ENCODE measurements at places on chromosomes 2 and 18.

- no peak for DNase-seq
These were observed 1.3 kb upstream of the PPM1B start for GRCh38 chr2:44167311-44167907.

DNA sequence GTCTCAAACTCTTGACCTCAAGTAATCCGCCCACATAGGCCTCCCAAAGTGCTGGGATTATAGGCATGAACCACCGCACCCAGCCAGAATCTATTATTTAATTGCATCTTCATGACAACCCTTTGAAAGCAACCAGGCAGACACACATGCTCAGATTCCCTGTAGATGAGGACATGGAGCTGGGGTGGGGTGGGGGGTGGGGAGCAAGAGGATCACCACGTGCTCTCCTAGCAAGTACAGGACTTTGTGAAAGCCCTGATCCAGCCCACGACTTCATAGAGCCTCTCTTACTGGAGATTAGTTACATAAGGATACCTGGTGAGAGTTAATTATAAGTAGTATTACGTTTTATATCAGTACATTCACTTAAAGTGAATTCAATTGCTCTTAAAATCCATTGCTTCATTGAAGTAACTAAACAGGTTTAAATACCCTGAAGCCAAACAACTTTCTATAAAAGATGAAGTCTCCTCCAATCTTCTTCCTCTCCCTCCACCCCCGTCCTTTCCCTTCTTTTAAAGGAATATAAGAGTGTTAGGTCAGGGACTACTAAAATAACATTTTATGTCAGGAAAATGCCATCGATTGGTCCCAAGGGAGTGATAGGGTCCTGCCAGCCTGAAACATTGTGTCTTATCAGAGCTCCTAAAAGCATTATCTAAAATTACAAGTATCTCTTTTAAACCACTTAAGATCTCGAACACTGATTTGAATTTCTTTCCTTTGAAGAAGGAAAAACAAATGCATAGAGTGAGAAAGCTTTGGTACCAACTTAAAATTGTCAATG lies 123.9 kb downstream of the EPHA4 start:
- no peak for DNase-seq

GRCh38 chr2:157468931-157469708 lies 25.2 kb upstream of the CYTIP start:
- peak; percentile 77 for DNase-seq

GRCh38 chr2:162677476-162677875 lies 161.1 kb downstream of the KCNH7 start:
- DNase-seq, result no peak

DNA sequence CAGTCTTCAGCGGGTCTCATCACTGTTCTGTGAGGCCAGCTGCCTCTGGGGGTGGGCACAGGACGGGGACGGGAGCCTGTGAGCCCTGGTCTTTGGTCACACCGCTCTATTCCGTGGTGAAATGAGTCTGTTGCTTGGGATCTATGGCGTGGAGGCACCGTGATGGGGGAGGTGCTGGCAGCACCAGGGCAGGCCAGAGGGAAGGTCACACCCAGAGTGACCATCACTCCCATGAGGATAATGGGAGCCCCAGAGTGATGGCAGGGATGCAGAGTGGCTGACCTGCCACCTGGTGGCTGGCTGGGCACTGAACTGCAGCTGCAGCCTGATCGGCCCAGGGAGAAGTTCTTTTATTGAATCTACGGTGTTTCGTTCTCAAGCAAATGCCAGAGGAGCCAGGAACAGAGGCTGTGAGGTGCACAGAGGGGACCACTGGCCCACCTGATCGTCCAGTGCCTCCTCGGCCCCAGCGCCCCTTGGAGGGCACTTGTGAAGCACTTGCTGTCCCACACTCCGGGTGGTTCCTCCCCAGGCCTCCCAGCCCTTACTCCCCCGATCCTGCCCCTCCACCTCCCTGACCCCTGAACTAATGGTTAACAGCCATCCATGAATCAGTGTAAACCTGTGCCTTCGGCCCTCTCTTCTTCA lies 17.9 kb downstream of the KCNIP3 start:
- no peak for DNase-seq

DNA sequence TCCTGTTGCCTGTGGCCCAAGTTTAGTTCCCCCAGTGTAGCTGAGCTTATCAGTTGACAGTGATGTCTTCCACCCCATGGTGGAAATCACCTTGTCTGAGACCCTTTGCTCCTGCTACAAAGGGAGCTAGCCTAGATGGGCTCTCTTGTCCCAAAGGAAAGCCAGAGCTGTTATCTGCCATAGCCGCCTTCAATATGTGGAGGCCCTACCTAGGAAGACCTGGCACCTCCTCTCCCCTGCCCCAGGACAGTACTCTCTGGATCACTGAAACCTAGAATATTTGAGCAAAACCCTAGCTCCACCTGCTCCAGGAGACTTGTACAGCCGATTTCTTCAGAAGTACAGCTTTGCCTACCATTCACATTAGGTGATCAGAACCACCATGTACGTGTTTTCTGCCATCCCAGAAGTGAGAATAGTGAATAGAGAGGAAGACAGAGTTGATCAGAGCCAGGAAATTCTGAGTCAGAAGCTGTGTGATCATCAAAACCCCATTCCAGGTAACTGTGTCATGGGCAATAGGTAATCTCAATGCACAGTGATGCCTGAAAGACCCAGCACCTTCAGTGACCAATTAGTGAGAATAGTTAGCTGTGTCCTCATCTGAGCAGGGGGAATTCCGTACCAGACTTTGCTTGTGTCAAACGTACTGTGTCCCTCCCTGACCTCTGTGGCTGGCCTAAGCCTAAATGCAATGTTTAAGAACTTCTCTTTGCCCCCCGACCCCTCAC lies 138.4 kb upstream of the ALPP start:
- DNase-seq, result no peak

GRCh38 chr18:50937183-50937582 lies 30.7 kb upstream of the ELAC1 start:
- no peak for DNase-seq

DNA sequence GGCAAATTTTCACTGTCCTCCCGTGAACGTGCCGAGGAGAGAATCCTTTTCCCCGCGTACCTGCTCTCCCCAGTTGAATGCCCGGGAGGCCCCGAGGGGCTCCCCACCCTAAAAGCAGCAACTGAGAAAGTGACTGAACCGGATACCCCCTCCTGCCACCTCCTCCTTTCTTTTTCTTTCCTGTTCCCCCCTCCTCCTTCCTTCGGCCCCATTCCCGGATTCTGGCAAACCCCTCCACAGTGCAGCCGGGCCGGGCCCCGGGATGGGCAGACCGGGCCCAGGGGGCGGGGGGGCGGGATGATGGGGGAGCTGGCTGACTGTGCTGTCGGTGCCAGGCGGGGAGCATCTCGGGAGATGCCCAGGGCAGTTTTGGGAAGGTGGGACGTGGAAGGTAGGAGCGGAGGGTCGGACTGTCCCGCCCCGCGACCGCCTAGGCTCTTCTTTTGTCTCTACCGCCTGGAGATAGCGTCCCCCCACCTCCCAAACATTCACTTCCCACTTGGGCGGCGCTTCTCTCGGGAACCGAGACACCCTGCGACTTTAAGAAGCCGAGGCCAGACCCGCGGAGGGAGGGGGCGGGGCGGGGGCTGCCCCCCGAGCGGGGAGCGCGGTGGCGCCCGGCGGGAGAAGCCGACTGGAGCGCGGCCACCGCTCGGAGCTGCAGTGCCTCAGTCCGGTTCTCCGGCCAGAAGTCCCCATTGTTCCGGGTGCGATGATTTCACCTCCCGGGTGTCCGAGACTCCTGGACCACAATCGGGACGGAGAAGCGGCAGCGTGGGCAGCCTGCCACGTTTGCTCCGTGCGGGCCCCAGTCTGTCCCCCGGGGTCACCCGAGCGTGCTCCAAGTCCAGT lies 8.2 kb downstream of the DLX2 start:
- DNase-seq, result no peak

GRCh38 chr2:160561551-160562295 lies 68.1 kb upstream of the RBMS1 start:
- no peak for DNase-seq

DNA sequence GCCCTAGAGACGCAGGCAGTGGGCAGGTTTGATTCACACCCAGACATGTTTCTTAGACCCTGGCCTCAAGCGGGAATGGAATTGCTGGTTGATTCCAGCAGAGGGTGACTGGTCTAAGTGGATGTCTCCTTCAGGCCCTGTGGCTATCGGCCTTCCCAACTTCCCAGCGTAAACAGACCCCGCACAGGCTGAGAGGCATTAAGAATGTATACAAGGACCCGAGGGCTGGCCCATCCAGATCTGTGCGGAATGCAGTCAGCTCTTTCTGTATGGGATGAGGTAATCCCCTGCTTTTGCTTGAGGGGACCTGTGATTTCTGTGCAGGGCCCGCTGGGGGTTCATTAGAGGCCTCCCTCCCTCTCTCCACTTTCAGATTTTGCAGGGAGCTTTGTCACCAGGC lies 6.5 kb downstream of the ACKR3 start:
- no peak for DNase-seq

- no peak for DNase-seq
These were observed 16.5 kb downstream of the SGPP2 start for GRCh38 chr2:222440673-222441422.

GRCh38 chr18:4789506-4789905 lies 334.4 kb upstream of the DLGAP1 start:
- DNase-seq, result no peak

GRCh38 chr2:31318361-31319336 lies 84.7 kb downstream of the EHD3 start:
- peak; percentile 36 for DNase-seq
